ENCODE measurements at places on chromosomes 3 and 15. TPM values are rescaled to one million over a fixed set of nuclear protein-coding genes. Genes with fewer than 3 reads are reported as not detected.

DNA sequence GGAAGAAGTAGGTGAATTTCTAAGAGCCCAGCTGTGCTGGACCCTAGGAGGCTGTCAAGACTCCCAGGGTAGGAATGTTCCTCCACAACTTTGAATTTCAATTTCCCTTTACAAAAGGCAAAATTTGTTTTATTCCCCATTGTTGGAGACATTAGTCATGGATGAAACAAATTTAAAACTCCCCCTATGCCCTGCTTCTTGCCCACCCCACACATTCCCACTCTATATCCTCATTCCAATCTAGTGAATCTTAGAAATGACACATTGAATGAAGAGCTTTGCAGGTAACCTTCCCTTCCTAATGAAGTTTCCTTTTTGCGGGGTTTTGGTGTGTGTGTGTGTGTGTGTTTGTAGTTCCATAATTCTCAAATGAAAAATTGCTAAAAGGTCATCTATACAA lies 72.6 kb downstream of the CCNL1 start:
- H3K4me3 ChIP-seq = no peak overlapping the region
- peak; percentile 27 for DNase-seq
- H3K27me3 ChIP-seq = no peaks in the 10 kb centered on the region
- H3K36me3 ChIP-seq = no peaks in the 10 kb centered on the region

- no peaks in the 10 kb centered on the region for H3K27me3 ChIP-seq
- H3K4me1 ChIP-seq = peaks cover 17% of the 10 kb centered on the region
- H3K27ac ChIP-seq = peak overlapping the region; percentile 31
- no peak overlapping the region for H3K4me3 ChIP-seq
- H3K36me3 ChIP-seq = no peaks in the 10 kb centered on the region
These were observed 71.7 kb upstream of the SNRK start for GRCh38 chr3:43214616-43215015.

GRCh38 chr3:27310688-27311087 lies 58.5 kb downstream of the NEK10 start:
- DNase-seq = no peak
- H3K36me3 ChIP-seq = no peaks in the 10 kb centered on the region
- no peak overlapping the region for H3K4me3 ChIP-seq

DNA sequence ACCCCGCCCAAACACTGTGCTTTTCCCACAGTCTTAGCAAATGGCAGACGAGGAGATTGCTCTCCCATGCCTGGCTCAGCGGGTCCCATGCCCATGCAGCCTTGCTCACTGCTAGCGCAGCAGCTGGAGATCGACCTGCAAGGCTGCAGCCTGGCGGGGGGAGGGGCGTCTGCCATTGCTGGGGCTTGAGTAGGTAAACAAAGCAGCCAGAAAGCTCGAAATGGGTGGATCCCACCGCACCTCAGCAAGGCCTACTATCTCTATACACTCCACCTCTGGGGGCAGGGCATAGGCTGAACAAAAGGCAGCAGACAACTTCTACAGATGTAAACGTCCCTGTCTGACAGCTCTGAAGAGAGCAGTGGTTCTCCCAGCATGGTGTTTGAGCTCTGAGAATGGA lies 27.2 kb upstream of the WDR5B start:
- DNase-seq = no peak
- no peak overlapping the region for H3K4me3 ChIP-seq
- no peaks in the 10 kb centered on the region for H3K4me1 ChIP-seq

DNA sequence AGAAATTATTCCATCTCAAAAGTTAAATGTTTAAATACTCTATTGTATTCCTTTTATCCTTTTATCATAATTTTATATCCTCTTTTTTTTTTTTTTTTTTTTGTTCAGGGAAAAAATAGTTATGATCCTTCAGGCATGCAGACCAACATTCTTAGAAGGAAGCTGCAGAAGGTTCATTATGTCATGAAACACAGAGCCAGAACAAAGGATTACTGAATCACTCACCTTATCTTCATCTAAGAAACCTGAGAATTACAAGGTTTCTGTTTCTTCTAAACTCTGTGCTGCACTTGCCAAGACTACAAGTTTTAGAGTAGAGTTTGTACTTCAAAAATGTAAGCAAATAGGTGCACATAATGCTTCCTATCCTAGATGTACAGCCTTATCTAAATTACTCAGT lies 3.3 kb downstream of the PLCH1 start:
- peaks cover 16% of the 10 kb centered on the region for H3K27me3 ChIP-seq
- no peak overlapping the region for H3K27ac ChIP-seq
- H3K36me3 ChIP-seq = no peaks in the 10 kb centered on the region
- H3K4me1 ChIP-seq = peaks cover 8% of the 10 kb centered on the region
- no peak overlapping the region for H3K4me3 ChIP-seq

DNA sequence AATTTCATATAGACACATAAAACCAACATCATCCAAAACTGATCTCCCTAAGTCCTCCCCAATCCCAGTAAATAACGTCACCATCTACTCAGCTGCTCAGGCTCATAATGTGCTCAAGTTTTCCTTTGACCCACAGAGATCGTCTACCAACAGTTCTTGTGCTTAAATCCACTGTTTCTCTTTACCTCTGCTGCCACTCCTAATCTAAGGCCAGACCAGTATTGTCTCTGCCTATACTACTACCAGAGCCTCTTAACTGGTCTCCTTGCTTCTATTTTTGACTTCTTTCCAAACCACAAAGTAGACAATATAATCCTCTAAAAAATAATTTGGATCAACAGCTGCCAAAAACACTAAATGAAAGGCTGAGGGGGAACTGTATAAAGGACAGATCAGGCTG lies 65.3 kb downstream of the CLASP2 start:
- H3K27me3 ChIP-seq = no peaks in the 10 kb centered on the region
- H3K36me3 ChIP-seq = no peaks in the 10 kb centered on the region
- H3K27ac ChIP-seq = no peak overlapping the region
- H3K4me1 ChIP-seq = no peaks in the 10 kb centered on the region
- no peak overlapping the region for H3K4me3 ChIP-seq
- DNase-seq = no peak

DNA sequence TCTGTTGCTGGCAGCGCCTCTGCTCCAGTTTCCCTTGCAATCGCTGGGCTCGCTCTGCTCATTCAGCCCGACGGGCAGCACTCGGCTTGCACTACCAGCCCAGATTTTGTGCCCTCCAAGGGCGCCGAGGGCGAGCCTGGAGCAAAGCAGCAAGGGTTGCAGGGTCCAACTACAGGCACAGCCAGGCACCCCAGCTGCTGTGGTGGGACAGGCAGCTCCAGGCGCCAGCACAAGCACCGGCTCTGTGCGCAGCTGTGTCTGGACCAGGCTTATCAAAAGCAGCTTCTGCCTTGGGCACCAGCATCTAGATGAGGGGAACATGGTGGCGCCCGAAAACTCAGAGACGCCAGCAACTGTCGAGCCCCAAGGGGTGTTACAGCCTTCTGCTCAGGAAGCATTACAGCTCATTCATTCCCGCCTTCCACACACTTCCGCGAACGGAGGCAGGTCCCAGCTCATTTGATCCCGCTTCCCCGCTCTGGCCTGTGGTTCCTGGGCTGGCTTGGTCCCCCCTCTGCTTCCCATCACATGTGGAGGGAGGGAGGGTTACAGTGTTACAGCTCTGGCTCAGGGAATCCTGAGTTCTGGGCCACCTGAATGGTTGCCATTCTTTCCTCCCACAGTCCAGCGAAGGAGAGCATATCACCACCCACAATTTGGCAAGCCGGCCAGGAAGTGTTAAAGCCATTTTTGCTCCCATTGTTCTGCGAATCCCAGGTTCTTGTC lies 409.9 kb upstream of the ALCAM start:
- DNase-seq = no peak
- no peaks in the 10 kb centered on the region for H3K4me1 ChIP-seq
- H3K27ac ChIP-seq = no peak overlapping the region
- H3K27me3 ChIP-seq = no peaks in the 10 kb centered on the region
- H3K36me3 ChIP-seq = no peaks in the 10 kb centered on the region

DNA sequence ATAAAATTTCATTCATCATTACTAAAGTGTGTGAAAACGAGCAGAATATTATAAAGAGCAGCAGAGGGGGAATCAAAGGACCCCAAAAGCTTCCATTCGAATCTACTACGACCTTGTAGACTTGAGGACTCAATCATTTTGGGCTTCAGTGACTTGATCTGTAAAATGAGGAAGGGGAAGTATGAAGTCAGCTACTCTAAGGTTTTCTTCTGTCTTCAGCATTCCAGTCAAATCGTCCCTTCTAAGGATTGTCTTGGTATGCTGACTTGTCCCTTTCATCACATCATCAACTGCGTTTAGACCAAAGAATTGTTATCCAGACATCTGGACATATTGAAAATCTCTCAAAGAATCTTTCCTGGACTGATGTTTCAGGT lies 44.8 kb downstream of the PLD1 start:
- peaks cover 16% of the 10 kb centered on the region for H3K4me1 ChIP-seq
- H3K27ac ChIP-seq = no peak overlapping the region
- no peak overlapping the region for H3K4me3 ChIP-seq
- peaks cover 3% of the 10 kb centered on the region for H3K36me3 ChIP-seq
- no peaks in the 10 kb centered on the region for H3K27me3 ChIP-seq

- DNase-seq = no peak
- H3K27me3 ChIP-seq = no peaks in the 10 kb centered on the region
- no peak overlapping the region for H3K27ac ChIP-seq
- H3K4me1 ChIP-seq = no peaks in the 10 kb centered on the region
These were observed 32.0 kb upstream of the CGNL1 start for GRCh38 chr15:57344282-57344681.

DNA sequence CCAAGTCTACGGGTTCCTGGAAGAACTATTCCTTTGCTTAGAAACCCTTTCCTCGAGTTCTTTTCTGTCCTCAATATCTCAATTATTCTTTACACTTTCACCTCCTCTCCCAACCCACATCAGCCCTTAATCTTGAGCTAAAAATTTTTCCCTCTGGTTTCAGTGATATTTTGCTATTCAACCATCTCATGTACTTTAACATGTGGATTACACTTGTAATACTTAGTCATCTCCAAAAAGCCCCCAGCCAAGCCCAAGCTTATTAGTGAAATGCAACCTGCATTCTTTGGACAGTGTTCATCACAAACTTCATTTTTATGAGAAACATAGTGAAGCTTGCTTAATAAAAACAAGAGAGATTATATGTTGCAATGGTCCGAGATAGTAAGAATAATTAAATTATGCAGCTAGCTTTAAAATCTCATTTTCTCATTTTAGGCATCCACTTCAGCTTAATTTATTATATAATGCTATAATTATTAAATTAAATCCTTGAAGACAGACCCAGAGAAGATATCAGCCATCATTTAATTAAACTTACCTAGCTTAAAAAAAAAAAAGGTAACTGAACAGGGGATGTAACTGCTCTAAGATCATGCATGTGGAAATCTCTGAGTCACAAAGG lies 534.5 kb upstream of the TBL1XR1 start:
- no peaks in the 10 kb centered on the region for H3K27me3 ChIP-seq
- no peaks in the 10 kb centered on the region for H3K36me3 ChIP-seq
- no peak overlapping the region for H3K27ac ChIP-seq
- no peak for DNase-seq
- no peak overlapping the region for H3K4me3 ChIP-seq
- no peaks in the 10 kb centered on the region for H3K4me1 ChIP-seq

DNA sequence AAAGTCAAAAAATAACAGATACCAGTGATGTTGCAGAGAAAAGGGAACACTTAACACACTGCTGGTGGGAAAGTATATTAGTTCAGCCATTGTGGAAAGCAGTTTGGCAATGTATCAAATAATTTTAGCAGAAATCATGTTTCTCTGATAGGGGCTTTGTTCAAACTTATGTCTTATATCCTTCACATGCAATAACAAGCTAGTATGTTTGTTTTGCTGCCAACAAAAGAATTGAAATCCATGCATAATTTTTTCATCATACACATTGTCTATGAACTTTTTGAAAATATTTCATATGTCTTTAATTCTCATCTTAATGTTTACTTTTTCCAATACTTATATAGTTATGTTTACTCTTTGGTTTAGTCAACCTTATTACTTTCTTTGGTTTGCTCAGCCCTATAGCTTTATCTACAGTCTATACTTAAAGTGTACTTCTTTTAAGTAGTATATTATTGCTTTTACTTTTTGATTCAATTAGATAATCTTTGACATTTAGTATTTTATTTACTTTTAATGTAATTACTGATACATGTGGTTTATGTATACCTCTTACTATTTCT lies 639.6 kb upstream of the CBLB start:
- H3K4me3 ChIP-seq = no peak overlapping the region
- H3K27me3 ChIP-seq = no peaks in the 10 kb centered on the region
- no peak overlapping the region for H3K27ac ChIP-seq

DNA sequence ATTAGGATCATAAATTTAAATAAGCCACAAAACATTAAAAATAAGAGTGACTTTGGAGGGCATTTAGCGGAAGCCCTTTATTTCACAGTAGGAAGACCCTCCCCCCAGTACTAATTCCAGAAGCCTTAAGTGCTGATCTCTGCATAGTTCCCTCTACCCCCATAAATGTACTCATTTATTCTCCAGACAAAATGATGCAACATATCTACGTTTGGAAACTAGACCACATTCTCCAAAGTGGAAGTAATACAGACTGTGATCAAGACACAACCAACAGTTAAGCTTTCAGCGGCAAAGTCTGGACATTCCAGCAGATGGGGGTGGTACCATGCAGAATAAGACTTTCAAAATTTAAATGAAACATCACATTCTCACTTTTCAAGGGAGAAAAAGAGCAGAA lies 44.8 kb upstream of the RPS17 start:
- H3K27me3 ChIP-seq = peaks cover 6% of the 10 kb centered on the region
- no peak overlapping the region for H3K27ac ChIP-seq
- H3K4me1 ChIP-seq = no peaks in the 10 kb centered on the region
- H3K36me3 ChIP-seq = no peaks in the 10 kb centered on the region
- no peak for DNase-seq
- no peak overlapping the region for H3K4me3 ChIP-seq

- no peak within 1 kb of the TSS for H3K27ac ChIP-seq
- H3K4me3 ChIP-seq = no peak within 1 kb of the TSS
- DNase-seq = no peak
- peaks cover 26% of the 10 kb centered on the region for H3K36me3 ChIP-seq
- H3K27me3 ChIP-seq = no peaks in the 10 kb centered on the region
- peaks cover 14% of the 10 kb centered on the region for H3K4me1 ChIP-seq
These were observed at the start of gene TLR9 for GRCh38 chr3:52225452-52226228. Gene TLR9, minus strand, starts transcription at chr3:52225645. Its CDS starts 116 bp downstream, at chr3:52225529.

- H3K4me3 ChIP-seq = no peak overlapping the region
- H3K36me3 ChIP-seq = no peaks in the 10 kb centered on the region
- H3K27me3 ChIP-seq = no peaks in the 10 kb centered on the region
- H3K4me1 ChIP-seq = peaks cover 6% of the 10 kb centered on the region
- no peak for DNase-seq
These were observed 38.6 kb downstream of the OSBPL10 start for GRCh38 chr3:31942446-31942845.

- no peaks in the 10 kb centered on the region for H3K27me3 ChIP-seq
- no peaks in the 10 kb centered on the region for H3K36me3 ChIP-seq
- H3K4me1 ChIP-seq = no peaks in the 10 kb centered on the region
- no peak overlapping the region for H3K27ac ChIP-seq
- no peak overlapping the region for H3K4me3 ChIP-seq
These were observed 239.0 kb upstream of the NAALADL2 start for GRCh38 chr3:174620138-174620537.

GRCh38 chr3:183487016-183487415 lies 58.6 kb upstream of the MCF2L2 start:
- H3K27me3 ChIP-seq = no peaks in the 10 kb centered on the region
- H3K36me3 ChIP-seq = no peaks in the 10 kb centered on the region
- no peak overlapping the region for H3K27ac ChIP-seq
- H3K4me3 ChIP-seq = no peak overlapping the region

- no peaks in the 10 kb centered on the region for H3K36me3 ChIP-seq
- H3K4me3 ChIP-seq = no peak overlapping the region
These were observed 192.7 kb upstream of the CTDSPL start for GRCh38 chr3:37668818-37669610.

Gene CLDN16
- 0.15 TPM for polyA plus RNA-seq

Gene BDH1
- polyA plus RNA-seq = 71.0 TPM

Gene ANKRD34C
- not detected for polyA plus RNA-seq

Gene AQP9
- polyA plus RNA-seq = 0.27 TPM

Gene TLR9
- polyA plus RNA-seq = 0.37 TPM
